ENCODE measurements at places on chromosomes 6 and 20. TPM values are rescaled to one million over a fixed set of nuclear protein-coding genes. Genes with fewer than 3 reads are reported as not detected.

DNA sequence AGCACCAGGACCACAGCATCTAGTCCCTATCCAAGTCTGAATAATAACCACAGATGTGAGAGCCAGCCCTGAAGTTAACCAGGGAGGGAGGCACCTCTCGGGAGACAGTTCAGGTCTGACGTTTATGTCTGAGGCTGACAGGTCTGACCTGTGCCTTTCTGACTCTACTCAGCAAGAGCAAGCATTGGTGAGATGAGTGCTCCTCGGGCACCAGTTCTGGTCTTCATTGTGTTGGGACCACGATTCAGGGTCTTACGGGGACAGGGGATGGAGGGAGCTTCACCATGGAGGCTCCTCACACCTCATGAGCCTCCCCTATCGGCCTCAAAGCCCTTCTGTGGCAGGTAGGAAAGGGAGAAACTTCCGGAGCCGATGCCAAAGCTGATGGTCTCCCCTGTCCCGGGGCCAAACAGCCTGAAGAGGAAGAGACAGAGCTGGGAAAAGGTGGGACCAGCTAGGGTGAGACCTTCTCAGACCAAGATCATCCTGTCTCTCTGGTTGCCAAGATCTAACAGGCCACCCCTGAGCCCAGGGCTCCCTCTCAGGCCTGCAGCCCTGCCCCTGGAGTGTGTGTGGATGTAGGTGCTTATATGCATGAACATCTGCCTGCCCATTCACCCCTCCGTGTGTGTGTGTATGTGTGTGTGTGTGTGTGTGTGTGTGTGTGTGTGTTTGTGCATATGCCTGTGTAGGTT lies 170.5 kb downstream of the VEGFA start:
- peaks cover 2% of the 10 kb centered on the region for H3K36me3 ChIP-seq
- no peaks in the 10 kb centered on the region for H3K27me3 ChIP-seq
- H3K4me3 ChIP-seq = no peak overlapping the region
- H3K27ac ChIP-seq = no peak overlapping the region
- no peak for DNase-seq
- no peaks in the 10 kb centered on the region for H3K4me1 ChIP-seq

DNA sequence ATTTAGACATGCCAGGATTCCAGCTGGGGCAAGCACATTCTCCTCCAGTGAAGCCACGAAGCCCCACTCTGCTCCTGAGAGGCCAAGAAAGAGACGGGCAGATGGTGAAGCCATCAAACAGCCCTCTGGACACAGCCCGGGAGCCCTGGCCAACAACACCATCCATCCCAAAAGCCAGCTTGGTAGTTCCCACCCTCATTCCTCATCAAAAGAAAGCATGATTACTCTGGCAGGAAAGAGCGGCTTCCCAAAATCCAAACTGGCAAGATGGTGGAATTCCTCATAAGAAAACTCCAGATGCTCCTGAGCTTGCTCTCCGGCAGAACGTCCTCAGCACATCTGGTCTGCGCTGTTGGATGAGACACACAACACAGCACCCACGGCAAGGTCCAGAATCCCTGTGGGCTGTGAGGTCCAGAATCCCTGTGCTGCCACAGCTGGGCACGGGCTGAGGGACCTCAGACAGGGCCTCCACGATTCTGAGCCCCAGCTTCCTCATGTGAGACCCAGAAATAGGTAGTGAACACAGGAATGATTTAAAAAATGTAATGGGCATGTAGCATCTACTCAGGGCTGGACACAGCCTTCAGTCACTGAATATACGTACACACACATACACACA lies 52.6 kb downstream of the THBS2 start:
- no peaks in the 10 kb centered on the region for H3K27me3 ChIP-seq
- no peaks in the 10 kb centered on the region for H3K4me1 ChIP-seq
- DNase-seq = no peak
- H3K36me3 ChIP-seq = no peaks in the 10 kb centered on the region

DNA sequence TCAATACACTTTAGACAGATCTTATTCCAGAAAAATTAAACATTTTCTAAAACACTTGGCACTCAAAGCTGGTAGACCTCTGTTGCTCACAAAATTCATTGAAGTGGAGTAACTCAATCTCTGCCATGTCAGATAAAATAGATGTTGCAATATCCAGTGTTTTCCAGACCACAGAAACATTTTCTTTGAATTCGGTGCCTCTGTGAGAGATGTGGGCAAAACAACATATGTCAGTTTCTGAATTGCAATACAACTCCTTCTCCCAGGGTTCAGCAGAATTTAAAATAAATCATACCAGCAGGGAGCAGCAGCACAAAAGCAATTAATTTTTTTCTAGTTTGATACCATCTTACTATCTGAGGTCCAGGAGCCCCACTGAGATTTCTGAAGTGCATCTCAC lies 11.3 kb upstream of the PKHD1 start:
- no peak overlapping the region for H3K27ac ChIP-seq
- no peak for DNase-seq
- no peak overlapping the region for H3K4me3 ChIP-seq

- H3K27ac ChIP-seq = peak overlapping the region; percentile 98
- peaks cover 73% of the 10 kb centered on the region for H3K36me3 ChIP-seq
- H3K4me1 ChIP-seq = peaks cover 83% of the 10 kb centered on the region
- no peaks in the 10 kb centered on the region for H3K27me3 ChIP-seq
- H3K4me3 ChIP-seq = peak overlapping the region; percentile 41
Measured at GRCh38 chr6:30814146-30815040, 69.9 kb upstream of the DDR1 start.

DNA sequence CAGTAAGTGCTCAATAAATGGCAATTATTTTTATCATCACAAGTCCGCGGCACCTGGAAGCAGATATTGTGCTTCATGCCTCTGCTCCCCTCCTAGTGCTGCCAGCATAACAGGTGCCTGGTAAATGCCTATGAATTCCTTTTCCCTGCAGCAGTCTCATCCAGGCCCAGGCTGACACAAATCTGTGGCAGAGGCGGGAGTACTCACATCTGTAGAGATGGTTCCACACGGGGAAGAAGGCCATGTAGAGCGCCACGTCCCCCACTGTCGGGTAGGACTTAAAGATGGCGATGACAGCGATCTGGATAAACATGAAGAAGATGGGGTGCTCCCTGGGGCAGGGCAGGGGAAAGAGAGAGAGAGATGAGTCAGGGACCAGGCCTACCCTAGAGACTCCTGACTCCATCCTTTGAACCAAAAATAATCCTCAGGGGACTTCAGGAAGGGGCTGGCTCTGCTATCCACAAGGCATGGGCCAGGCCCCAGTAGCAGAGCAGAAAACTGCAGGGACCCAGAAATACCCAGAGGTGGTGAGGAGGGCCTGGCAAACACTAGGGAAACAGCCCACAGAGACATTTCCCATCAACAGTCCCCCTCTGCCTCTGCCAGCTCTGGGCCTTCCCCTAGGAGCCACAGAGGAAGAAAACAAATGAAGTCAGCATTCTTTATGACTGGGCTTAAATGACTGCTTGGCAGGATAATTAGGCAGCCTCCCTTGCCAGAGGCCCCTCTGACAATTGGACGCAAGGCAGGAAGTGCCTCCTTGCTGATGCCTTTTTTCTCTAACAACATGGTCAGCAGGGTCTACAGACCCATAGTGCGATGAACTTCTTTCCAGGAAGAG lies 23.0 kb downstream of the MAP1LC3A start:
- peak; percentile 62 for DNase-seq
- no peaks in the 10 kb centered on the region for H3K27me3 ChIP-seq
- peaks cover 6% of the 10 kb centered on the region for H3K36me3 ChIP-seq
- peak overlapping the region; percentile 68 for H3K27ac ChIP-seq

- no peak overlapping the region for H3K27ac ChIP-seq
- H3K4me3 ChIP-seq = no peak overlapping the region
- DNase-seq = no peak
- peaks cover 4% of the 10 kb centered on the region for H3K4me1 ChIP-seq
- H3K36me3 ChIP-seq = no peaks in the 10 kb centered on the region
Measured at GRCh38 chr6:41639809-41640371, 1.6 kb downstream of the MDFI start.

DNA sequence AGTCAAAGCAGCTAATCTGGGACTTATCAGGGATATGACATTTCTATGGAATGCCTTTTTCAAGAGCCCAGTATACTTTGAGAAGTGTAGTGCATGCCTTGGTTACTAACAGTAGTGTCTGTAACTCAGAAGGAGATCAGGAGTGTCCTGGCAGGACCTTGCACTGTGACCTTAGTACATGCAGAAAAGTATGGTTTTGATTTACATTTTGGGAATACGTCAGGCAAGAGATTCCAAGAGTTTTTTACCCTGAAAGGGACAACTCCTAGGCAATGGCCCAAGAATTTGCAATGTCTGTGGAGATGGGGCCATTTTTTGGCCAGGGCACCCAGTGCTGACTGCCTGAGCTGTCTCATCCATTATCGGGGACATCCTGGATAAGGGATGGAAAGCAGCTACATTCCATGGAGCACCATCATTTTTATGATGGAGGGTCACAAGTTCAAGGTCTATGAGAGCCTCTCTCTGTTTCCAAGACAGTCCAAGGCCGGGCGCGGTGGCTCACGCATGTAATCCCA lies 80.2 kb downstream of the FAM50B start:
- no peak overlapping the region for H3K27ac ChIP-seq
- no peaks in the 10 kb centered on the region for H3K36me3 ChIP-seq
- H3K4me1 ChIP-seq = no peaks in the 10 kb centered on the region
- no peak for DNase-seq
- H3K27me3 ChIP-seq = peaks cover 4% of the 10 kb centered on the region

- no peaks in the 10 kb centered on the region for H3K36me3 ChIP-seq
- H3K27me3 ChIP-seq = no peaks in the 10 kb centered on the region
- H3K4me3 ChIP-seq = no peak overlapping the region
- no peak for DNase-seq
- no peak overlapping the region for H3K27ac ChIP-seq
Measured at GRCh38 chr6:121485359-121485811, 49.9 kb downstream of the GJA1 start.

MTFR2 gene
- total RNA-seq = 20.9 TPM
